ENCODE measurements at places on chromosomes 1 and 21. TPM values are rescaled to one million over a fixed set of nuclear protein-coding genes. Genes with fewer than 3 reads are reported as not detected.

The HNRNPCL1 gene
- total RNA-seq = not detected

DNA sequence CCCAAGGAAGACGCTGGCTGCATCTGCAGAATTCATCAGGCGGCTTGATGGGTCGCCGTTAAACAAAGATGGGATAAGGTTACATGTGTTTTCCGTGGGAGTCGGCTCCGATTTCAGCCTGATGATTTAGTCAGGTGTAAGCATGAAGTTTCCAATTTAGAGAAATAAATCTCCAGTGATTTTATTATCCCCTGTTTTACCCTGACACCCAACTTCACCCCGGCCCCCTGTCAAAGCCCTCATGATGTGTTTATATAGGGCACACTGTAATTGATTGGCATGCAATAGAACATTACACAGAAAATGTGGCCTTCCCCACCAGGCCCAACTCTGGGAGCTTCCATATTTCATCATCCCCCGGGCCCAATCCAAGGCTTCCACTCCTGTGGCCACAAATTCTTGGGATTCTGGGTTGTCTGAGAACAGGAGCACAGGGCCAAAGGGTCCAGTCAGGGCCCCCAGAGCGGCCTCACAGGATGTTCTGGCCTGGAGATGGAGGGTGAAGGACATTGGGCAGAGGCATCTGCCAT, 72.5 kb downstream of the FOXD2 start:
- DNase-seq = no peak

The AHCTF1 gene
- 21.3 TPM for total RNA-seq

The RBM11 gene
- total RNA-seq = 0.23 TPM

DNA sequence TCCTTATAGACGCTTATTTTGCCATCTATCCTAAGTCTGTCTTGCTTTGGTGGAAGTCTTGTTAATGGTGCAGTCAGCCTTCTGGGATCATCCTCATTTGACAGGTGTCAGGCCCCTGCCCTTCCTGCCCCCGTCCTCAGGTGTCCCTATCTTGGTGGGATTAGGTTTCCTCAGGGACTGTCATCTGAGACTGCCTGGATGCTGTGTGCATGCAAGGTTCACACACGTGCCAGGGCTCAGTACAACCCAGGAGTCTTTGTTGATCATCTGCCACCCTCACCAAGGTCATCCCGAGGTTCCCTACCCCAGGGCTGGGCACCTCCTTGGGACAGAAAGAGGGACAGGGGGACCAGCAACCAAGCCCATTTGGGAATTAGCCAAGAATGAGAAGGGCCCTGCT, 18.0 kb downstream of the PADI2 start:
- DNase-seq = no peak

DNA sequence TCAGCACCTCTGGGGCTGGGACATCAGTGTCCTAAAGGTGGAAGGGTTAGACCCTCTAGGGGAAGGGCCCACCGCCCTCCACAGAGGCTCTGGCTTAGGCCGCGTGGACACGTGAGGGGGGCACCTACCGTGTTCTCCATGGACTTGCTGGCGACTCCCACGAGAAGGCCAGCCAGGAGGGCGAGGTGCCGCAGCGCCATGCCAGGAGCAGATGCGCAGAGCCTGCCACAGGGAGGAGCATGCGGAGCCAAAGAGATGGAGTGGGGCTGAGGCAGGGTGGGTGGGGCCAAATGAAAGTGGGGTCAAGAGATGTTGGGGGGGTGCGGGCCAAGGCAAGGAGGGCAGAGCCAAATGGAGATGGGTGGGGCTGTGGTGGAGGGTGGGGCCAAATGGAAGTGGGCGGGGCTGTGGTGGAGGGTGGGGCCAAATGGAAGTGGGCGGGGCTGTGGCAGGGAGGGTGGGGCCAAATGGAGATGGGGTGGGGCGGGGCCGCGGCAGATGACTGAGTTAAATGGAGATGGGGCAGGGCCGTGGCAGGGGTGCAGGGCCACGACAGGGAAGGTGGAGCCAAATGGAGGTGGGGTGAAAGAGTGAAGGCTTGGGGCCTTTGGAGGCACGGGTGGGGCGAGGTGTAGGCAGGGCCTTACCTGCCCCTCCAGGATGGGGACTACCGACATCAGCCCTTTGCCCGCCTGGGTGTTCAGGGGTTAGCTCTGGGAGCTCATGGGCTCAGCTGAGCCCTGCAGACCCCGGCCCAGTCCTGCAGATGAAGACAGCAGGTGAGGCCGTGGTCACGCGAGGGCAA, 17.4 kb upstream of the RNF223 start:
- no peak for DNase-seq

GRCh38 chr1:3744646-3745045, 7.6 kb upstream of the CCDC27 start:
- DNase-seq = no peak

DNA sequence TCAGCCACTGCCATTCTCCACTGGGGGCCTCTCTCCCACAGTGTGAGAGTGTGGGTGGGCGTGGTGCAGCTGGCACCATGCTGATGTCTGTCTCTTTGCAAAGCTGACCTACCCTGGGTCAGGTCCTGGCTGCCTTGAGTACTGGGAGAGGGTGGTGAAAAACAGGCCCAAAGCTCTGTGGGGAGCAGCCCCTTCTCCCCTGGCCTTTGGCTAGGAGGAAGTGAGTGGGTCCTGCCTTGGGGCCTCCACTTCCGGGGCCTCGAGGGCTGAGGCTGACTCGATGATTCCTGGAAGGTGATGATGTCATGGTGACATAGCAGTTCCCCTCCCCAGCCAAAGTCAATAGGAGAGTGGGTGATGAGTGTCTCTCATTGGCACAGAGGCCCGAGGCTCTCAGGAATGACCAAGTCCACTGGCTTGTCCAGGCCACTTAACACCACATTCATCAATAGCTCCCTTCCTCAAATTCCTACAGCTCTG, 53.0 kb downstream of the IER5 start:
- no peak for DNase-seq

- DNase-seq = no peak
Observed at GRCh38 chr1:236144033-236144432, 1.7 kb downstream of the GPR137B start.

GRCh38 chr1:84722794-84723193, 32.5 kb upstream of the SSX2IP start:
- DNase-seq = no peak

GRCh38 chr1:163346326-163346870, 24.6 kb downstream of the NUF2 start:
- peak; percentile 23 for DNase-seq

The MMEL1 gene
- not detected for total RNA-seq

The AMIGO1 gene
- total RNA-seq = 0.92 TPM

The CFAP126 gene
- total RNA-seq = not detected

The PTP4A2 gene
- 160 TPM for total RNA-seq

DNA sequence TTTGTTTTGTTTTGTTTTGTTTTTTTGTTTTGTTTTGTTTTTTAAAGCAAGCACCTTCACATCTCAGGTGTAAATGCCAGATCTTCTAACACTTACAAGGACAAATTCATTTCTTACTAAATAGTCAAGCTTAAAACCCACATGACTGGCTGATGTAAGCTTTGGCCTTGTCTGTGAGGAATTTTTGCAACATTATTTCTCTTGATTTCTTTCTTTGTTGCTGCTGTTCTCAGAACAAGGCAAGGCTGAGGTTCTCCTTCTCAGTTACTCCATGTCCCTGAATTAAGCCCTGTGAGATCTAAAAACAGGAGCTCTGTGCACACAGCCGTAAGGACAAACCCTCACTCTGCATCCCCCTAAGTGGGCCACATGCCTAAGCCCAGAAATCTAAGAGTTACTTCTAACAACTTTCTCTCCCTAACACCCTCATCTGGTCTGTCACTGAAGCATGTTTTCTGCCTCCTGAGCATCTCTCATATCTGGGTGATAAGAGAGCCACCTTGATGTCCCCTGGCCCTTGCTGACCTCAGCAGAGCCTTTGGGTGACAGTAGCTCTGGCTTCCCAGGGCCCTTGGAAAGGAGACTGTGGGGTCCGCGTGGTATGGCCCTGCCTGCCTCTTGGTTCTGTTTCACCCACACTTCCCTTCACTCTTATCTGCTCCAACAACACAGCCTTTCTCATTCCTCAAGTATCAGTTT, 81.2 kb upstream of the HOOK1 start:
- DNase-seq = no peak

The OXCT2 gene
- total RNA-seq = 15.0 TPM

Data from epithelial cell of proximal tubule (primary cell).